ENCODE measurements at places on chromosomes 7 and 10.

- DNase-seq: no peak
Measured at GRCh38 chr10:112739592-112740353, 210.3 kb upstream of the TCF7L2 start.

DNA sequence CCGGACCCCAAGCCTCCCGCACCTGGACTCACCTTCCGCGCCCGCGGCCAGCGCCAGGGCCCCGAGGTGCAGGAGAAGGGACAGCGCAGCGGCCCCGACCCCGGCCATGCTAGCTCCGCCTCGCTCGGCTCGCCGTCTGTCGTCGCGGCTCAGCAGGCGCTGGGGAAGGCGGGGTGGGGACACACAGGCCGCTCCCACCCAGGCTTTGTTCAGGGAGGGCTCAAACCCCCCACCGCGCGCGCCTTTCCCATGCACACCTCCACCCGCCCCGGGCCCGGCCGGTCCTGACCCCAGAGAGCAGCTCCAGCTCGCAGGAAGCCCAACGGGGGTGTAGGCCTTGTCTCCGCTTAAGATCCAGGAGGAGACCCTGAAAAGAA, at the start of gene KCP:
KCP (minus strand) TSS at position 141 of the 377 bp plus-strand sequence; CDS start at position 108, 33 bp downstream.
- no peak for DNase-seq

- DNase-seq: peak; percentile 64
Measured at GRCh38 chr7:12490107-12490688, 80.3 kb upstream of the SCIN start.

DNA sequence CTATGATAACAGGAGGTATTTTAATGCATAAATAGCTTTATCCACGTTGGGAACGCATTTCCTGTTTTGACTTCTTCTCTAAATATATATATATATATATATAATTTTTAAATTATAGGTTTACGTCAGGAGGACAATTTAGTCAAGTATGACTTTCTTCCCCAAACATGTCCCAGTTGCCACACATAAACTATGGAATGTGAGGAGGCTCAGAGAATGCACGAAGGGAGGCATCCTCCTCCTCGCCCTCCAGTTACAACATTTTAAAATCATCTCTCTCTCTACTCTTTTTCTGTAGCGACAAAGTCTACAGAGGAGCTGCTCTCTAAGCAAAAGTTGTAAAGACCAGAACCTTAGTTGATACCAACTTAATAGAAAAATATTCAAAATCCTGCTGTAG, 106.9 kb upstream of the LYZL1 start:
- no peak for DNase-seq

GRCh38 chr7:29596593-29597178, 33.1 kb downstream of the PRR15 start:
- no peak for DNase-seq

- DNase-seq: no peak
Measured at GRCh38 chr7:141462958-141463357, 88.3 kb upstream of the AGK start.

GRCh38 chr7:38964921-38965320, 12.8 kb upstream of the POU6F2 start:
- no peak for DNase-seq

GRCh38 chr10:57864765-57865680, 402.7 kb downstream of the IPMK start:
- no peak for DNase-seq

DNA sequence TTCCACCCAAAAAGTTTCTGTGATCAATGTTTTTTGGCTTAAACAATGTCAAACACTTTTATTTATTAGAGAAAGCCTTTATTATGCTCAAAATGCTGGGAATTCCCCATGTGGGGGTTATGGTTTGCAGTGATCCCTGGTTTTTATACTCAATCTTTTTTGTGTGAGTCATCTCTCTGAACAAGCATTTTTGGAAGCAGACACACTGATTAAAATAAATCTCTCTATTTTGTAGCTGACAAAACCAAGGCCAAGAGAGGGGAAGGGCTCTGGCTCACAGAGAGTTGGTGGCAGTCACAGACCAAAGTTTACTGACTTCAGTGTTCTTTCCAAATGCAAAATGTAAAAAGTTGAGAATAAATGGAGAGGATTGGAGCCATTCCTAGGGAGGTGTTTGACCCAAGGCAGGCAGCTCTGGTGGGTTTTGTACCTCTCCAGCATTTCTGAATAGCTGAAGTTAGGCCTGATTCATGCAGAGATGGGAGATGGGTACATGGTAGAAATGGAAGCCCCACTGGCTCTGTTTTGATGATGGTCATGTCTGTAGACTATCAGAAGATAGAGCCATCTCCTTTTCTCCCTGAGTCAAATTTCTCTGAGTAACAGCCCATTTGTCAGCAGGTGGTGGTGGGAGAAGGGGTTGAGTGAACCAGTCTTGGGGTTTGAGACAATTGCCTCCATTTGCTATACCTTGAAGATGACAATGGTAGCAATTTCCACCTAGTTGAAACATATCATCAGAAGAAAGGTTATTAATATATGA, 45.4 kb upstream of the NAMPT start:
- DNase-seq: no peak

DNA sequence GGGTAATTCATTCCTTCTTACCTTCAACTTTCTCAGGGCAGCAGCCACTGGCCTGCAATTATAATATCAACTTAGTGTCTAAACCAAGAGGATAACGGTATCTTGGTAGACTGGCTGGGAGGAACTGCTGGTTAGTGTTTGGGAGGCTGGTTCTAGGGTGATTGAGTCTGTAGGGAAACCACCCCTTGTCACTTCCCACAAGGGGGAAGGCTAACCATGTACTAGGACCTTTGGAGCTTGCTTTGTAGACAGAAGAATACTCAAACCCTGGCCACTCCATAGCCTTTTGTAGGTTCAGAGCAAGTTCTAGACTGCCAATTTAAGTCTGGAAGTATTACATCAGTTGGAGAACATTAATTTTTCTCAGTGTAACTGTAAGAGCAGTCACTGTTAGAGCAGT, 51.3 kb downstream of the NHLRC2 start:
- DNase-seq: no peak

GRCh38 chr10:69853064-69853463, 51.4 kb downstream of the COL13A1 start:
- no peak for DNase-seq

DNA sequence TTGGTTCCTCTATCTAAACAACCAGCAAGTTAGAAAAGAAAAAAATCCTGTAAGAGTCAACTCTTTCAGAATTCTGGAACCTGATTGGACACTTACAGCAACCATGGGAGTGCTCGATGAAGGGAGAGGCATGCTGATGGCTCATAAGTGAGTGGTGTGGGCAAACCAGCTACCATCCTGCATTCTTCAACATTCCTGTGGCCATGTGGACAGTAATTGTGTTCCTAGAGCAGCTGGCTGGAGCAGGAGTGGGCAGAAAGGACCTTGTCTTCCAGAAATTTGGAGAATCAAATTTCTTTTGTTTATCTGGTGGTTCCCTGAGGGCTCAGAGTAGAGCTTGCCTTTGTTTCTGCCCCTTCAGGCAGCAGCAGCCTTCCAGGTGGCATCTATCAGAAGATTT, 22.5 kb upstream of the MYL7 start:
- DNase-seq: no peak

DNA sequence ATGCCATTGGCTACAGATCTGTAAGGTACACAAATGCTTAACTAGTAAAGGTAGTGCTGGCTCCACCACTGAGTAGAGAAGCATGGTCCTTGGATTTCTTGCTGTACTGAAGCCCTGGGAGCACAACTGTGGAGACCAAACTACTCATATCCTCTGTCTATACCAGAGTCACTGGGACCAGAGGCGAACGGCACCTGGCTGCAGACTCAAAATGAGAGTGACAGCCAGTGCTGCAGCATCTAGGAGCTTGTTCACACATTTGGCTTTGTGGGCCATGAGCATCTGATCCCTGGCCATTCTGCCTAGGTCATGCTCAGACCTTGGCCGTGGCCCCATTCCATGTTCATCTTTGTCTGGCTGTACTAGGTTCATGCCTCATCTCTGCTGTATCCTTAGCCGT, 31.9 kb downstream of the LRRC18 start:
- no peak for DNase-seq

GRCh38 chr10:49407552-49408137, 11.8 kb upstream of the DRGX start:
- DNase-seq: peak; percentile 61

GRCh38 chr10:100838986-100839385, 73.8 kb upstream of the SLF2 start:
- no peak for DNase-seq

DNA sequence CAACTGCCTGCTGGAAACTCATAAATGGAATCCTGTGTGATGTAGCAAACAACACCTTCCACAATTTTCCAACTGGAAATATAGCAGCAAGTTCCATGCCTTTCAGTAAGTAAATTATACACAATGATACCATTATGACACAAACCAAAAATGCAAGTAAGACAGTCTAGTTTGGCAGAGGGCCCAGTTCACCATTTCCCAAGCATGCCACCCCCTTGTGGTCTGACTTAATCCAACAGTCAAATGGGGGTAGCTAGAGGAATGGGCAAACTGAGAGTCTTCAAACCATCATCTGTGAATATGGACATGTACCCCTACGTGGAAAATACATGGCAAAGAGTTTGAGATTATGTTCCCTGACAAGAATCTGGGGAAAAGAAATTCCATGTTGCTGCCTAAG, 137.6 kb upstream of the VWC2 start:
- DNase-seq: no peak

DNA sequence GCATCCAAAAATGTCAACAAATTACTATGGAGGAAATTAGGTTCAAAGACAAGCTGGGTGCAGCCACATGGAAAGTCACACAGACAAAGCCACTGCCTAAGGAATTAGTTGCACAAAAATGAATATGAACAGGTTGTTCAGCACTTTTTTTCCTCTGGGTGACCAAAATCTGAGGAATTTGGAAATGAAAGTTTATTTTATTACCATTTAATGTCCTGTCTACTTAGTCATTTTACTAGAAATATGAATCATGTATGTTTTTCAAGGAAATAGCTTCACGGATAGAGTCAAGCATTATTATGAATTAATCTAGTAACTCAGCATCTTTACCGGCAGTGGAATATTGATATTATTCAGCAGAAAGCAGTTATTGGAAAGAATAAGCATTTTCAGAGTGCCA, 106.3 kb downstream of the ANK3 start:
- DNase-seq: no peak

DNA sequence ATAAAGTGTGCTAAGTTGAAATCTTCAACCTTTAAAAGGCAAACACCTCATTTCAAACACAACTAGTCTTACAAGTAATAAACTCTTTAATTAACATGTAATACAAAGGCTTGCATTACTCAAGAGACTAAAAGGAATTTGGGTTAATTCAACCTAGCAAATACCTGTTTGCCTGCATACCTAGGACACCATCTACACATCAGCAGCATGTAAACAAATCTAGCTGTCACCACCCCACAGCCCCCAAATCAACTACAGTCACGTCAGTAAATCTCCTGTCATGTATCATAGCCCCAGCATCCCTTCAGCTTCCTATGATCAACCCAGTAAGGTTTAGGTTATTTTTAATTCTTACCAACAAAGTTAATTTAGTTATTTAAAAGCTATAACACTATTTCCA, 33.5 kb downstream of the ZNF800 start:
- no peak for DNase-seq

DNA sequence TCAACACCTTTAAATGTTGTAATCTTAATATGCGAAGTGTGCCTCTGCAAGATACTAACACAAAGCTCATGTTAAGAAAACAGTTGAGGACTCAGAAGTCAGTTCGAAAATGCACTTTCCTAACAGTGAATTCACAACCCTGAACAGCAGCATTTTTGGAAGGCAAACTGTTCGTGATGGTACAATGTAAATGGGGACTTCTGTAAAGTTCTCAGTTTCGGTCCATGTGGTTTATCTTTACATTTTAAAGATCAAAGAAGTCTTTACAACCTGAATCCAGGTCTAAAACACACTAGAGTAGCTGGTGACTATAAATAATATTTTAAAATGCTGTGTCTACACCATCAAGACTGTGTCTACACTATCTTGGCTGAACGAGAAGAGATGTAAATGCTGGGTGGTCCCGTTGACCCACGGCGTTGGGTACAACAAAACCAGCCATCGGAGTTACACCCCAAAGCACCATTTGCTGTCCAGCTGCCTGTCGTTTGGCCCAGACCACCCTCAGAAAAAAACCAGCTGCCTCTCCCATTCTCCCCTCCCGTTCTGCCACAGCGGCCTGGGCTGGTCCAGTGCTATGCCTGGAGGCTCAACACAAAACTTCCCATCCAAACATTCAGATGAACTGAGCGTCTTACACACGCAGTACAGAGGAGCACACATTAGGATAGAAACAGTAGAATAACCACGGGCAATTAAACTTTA, 42.9 kb downstream of the MKI67 start:
- no peak for DNase-seq

- peak; percentile 2 for DNase-seq
Measured at GRCh38 chr10:60237977-60238758, 151.5 kb downstream of the ANK3 start.

- no peak for DNase-seq
Measured at GRCh38 chr10:43120929-43121314, 17.3 kb upstream of the CSGALNACT2 start.

- DNase-seq: no peak
Measured at GRCh38 chr7:40297741-40298311, 163.0 kb downstream of the SUGCT start.

- no peak for DNase-seq
Measured at GRCh38 chr7:139575338-139575680, 51.8 kb downstream of the CLEC2L start.

- DNase-seq: peak; percentile 57
Measured at GRCh38 chr7:8433477-8434289, at the start of gene NXPH1. TSS of gene NXPH1 (plus strand) at chr7:8433609.

- no peak for DNase-seq
Measured at GRCh38 chr7:19146699-19147098, 1.5 kb upstream of the FERD3L start.

DNA sequence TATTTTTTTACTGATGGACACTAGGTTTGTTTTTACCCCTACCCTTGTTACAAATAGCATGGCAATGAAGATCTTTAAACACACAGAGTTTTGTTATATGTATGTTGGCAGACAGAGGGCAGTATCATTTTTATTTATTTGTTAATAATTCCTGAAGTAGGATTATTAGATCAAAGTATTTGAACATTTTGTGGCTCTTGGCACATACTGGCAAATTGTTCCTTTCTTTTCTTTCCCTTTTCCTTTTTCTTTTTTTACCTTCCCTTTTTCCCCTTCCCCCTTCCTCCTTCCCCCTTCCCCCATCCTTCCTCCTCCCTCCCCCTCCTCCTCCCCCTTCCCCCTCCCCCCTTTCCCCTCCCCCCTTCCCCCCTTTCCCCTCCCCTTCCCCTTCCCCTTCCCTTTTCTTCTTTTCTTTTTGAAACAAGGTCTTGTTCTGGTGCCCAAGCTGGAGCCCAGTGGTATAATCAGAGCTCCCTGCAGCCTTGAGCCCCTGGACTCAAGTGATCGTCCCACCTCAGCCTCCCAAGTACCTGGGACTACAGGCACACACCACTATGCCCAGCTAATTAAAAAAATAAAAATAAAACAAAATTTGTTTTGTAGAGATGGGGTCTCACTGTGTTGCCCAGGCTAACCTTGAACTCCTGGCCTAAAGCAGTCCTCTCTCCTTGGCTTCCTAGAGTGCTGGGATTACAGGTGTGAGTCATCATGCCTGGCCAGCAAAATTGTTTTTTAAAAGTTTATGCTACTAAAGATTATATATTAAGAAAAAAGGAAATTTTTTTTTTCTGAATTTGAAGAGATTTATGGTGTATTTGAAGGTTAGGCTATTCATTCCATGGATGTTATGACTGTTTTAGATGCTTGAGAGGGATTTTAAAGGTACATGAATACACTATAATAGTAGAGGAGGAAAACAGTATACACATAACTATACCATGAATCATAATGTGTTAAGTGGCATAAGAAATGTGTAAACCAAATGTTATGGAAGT, 39.3 kb downstream of the SEPTIN7 start:
- no peak for DNase-seq

- DNase-seq: no peak
Measured at GRCh38 chr10:132498562-132499366, 38.8 kb upstream of the INPP5A start.

Data from NCI-H345 (cell line).